Foreskin melanocyte (primary cell): ENCODE measurements at places on chromosomes 5 and 9.

DNA sequence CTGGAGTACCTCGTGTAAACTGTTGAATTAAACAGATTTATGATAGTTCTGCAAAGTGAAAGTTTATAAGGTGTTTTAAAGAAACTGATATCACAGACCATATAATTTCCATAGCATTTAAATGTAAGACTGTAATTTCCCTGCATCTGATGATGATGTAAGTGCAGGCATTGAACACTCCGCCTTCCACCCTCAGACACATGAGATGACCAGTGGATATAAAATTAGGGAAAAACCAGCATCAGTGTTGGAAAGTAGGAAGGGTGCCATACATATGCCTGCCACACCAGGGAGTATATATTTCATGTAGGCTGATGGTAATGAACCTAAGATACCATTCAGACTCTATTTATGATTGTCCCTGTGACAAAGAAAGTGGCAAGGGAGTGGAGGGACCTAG lies 519.2 kb downstream of the ACTL7B start:
- no peak for DNase-seq

- no peak for DNase-seq
Observed at GRCh38 chr5:91477408-91477807, 94.3 kb upstream of the ARRDC3 start.

GRCh38 chr9:136840140-136840876 lies 2.0 kb upstream of the AJM1 start:
- no peak for DNase-seq

DNA sequence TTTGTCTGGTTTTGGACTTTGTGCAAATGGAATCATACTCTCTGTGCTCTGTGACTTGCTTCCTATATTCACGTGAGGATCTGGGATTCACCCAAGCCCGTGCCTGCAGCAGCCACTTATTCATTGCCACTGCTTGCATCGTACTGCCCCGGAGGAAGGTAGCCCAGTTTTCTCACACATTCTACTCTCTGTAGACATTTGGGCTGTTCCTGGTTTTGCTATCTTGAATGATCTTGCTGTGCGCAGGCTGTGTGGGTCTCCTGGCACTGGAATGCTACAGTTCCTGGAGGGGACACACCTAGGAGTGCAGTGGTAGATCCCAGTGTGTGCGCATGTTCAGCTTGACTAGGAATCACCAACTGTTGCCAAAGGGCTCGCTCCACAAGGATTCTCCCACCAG lies 99.2 kb upstream of the BOD1 start:
- DNase-seq = no peak

DNA sequence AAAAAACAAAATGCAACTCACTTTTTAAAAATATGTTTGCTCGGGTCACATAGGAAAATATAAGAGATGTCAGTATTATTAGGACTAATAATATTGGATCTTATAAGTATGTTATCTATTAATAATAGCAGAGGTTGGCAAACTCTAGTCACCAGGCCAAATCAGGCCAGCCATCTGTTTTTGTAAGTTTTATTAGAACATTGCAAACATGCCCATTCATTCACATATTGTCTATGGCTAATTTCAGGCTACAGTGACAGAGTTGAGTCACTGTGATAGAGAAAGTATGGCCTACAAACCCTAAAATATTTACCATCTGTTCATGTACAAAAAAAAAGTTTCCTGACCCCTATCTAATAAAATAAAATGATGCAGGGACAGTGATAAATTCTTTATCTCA lies 97.7 kb upstream of the CDH6 start:
- no peak for DNase-seq

DNA sequence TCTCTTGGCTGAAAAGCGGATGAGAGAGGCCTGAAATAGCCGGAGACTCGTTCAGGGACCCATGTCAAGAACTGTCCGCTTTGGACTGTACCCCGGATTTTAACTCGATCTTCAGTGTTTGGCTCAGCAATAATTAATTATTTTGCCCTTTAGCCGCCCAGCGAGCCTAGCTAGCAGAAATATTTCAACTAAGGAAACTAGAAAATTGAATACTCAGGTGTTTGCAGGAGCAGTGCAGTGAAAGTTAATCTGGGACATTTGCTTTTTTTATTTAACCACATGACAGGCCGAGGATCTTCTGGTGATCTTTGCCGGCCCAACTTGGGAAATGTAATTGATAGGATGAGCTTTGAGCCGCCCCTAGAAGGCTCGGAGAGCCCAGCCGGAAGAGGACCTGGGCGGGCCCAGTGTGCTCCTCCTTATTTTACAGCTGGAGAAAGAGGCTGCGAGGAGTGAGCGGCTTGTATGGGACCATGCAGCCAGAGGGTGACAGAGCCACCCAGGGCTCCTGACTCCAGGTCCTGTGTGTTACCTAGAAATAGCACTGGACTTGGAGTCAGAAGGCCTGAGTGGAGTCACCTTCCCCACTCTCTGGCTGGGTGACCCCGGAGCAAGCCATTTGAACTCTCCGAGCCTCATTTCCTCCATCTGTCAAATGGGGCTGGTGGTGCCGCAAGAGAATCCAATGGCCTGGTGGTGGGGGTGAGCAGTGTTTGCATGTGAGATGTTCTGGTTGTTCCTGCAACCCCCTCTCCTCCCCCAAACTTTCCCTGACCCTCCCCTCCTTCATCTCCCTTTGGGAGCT lies 2.4 kb downstream of the PPARGC1B start:
- peak; percentile 59 for DNase-seq

DNA sequence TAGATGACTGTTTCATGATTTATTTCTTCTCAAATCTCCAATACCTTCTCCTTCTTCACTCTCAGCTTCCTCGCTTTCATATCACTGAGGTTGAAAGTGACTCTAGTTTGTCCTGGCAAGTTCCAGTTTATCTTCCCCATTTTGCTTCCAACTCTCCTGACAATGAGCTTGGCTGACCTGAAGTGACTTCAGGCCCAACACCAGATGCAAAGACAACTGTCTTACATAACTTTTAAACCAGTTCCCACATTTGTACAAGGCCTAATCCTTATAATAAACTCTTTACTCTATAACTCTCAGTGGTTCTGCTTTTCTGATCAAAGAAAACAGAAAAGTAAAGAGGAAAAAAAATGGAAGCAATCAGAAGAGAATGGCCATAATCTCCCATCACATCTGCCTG lies 22.0 kb downstream of the GNG10 start:
- DNase-seq = no peak
